Cortex of kidney (tissue), 1 donor: ENCODE measurements at places on chromosomes 2 and 18.

DNA sequence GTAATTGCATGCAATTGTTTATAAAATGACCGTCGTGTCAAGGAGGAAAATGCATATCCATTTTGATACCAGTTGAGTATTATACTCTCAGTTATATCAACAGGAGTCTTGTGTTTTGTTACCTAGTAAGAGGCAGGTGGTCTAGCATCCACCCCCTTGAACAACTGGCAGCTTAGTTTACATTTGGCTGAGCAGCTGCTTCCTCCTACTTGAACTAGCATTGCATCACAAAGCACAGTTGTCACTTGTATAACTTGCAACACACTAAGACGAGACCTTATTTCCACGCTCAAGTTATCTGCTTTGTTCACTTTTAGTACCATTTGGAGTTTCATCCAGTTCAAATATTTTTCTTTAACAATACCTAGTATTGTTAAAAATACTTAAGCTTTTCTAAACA is 75.4 kb upstream of the UBE2E3 start:
- no peak for DNase-seq

DNA sequence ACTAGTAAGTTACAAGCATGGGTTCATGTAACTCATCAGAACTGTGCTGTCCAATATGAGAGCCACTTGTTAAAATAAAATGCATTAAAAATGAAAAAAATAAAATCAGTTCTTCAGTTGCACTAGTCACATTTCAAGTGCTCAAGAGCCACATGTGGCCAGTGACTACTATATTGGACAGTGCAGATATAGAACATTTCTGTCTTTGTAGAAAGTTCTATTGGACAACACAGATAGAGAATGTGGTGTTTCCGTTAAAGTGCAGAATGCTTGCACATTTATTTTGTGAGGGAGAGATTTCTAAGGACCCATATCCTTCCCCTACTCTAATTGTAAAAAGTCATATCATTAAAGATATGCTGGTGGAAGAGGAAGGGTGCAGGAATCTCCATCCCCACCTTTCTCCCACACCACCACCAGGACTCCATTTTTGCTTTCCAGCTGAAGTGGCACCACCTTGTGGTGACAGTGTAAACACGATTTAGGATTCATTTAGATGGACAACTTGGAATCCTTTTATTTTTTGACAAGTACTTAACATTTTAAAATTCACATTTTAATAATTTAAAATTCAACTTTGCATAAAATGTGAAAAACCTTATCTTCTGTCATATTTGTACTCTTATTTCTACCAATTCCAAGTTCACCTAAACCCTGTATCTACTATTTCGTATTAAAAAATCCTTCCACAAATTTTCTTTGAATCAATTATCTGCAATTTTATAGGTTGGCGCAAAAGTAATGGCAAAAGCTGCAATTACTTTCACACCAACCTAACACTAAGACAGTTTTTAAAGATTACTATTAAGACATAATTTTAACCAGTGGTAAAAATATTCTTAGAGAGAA is 9.4 kb upstream of the CD302 start:
- no peak for DNase-seq

DNA sequence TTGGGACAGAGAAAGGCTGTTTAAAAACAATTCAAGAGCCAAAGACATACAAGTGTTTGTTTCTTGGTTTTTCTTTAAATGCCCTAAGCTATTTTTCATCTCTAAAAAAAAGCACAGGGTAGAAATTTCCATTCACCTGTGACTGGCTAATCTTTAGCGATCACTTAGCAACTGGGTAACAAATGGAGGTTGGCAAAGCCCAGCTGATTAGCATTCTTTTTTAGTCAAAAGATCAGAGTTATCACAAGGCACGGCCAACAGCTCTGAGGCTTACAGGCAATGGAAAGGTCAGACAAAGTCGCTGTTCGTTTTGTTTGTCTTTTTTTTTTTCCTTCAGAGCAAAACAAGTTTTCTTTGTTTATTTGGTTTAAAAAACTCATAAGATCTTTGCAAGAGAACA is 29.0 kb upstream of the TTR start:
- DNase-seq, result no peak

DNA sequence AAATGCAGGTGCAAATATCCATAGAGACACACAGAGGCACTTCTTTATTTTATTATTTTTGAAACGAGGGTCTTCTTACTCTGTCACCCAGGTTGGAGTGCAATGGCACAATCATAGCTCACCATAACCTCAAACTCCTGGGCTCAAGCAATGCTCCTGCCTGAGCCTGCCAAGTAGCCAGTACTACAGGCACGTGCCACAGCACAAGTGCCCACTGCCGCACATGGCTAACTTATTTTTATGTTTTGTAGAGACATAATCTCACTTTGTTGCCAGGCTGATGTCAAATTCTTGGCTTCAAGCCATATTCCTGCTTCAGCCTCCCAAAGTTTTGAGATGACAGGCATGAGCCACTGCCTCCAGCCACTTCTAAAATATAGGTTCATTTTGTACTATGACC is 537.6 kb downstream of the THSD7B start:
- DNase-seq, result no peak

- no peak for DNase-seq
These were observed 2170.5 kb upstream of the PIK3C3 start for GRCh38 chr18:39784541-39784940.

- no peak for DNase-seq
These were observed 120.1 kb upstream of the TWIST2 start for GRCh38 chr2:238727585-238728329.

DNA sequence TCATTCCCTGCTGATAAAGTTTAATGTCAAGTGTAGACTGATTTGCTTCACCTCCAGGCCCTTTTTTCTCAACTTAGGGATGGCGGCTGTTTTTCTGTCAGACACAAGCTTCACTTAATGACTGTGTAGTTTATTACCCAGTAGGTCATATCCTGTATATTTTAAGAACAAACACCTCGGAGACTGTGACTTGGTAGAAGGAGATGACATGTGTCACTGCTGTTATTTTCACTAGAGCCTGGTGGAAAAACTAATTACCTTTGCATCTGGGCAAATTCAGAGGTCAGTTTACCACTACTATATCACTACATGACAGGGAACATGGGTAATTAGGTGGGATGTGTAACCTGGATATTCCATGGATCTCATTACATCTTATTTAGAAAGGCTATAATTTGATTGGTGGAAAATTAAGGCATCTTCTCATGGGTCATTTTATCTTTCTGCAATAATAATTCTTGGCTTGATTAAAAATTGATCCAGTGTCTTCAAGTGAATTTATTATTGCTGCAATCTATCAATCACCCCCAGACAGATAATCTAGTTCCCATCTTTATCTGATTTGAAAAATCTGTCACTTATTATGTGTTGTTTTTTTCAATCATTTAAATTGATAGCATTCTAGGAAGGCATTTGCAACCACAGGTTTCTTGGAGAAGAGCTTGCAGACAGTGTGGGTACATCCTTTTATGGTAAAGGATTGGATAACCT is 353.8 kb upstream of the SPRED2 start:
- no peak for DNase-seq

GRCh38 chr2:218876562-218877219 is 4.0 kb upstream of the WNT10A start:
- no peak for DNase-seq
